NT2/D1 (cell line): ENCODE measurements at places on chromosomes 13 and 19.

DNA sequence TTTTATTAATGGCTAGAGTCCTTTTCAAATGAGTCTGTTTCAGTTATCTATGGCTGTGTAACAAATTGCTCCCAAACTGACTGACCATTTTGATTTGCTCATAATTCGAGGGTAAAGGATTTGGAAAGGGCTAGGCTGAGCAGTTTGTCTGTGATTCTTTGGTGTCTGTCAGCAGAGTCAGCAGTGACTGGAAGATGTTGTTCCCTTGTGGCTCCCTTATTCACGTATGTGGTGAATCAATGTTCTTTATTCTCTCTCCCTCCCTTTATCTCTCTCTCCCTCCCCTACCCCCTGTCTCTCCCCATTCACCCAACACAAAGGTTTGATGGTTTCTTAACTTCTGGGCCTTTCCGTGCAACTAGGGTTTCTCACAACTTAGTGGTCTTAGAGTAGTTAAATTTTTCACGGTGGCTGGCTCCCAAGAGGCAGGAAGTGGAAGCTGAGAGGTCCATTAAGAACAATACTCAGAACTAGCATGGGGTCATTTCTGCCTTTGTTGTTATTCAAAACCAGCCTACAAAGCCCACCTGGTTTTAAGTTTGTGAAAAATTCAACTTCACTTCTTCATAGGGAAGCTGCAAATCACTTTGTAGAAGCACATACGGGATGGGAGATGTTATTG is 772.5 kb upstream of the SLITRK1 start:
- DNase-seq: peak; percentile 66

- no peak for DNase-seq
These were observed 18.1 kb downstream of the TUBGCP3 start for GRCh38 chr13:112569821-112570220.

DNA sequence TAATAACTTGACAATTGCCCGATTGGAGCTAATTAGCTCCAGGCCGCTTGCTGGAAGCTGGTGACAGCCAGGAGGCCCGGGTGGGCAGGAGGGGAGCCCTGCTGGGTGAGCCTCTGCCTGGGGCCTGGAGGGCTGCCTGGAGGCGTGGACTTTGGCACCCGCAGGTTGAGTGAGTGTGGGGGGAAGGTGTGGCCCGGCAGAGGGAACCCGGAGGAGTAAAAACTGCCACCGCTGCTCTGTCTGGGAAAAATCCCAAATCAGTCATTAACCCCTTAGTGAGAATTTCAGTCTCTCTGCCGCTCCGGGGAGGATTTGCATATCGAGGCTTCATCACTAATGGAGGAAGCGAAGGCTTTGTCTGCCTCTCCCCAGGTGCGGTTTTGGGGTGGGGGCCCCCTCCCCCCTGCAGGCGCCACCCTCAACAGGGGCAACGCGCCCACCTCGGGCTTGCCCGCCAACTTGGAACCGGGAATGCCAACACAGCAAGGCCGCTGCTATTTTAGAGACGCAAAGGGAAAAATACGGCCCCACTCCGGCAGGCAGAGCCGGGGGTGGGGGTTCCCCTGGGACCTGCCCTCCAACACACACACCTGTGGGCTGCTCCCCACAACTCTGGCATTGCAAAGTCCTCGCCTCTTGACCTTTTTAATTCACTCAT is 6.2 kb downstream of the EFNA2 start:
- no peak for DNase-seq

DNA sequence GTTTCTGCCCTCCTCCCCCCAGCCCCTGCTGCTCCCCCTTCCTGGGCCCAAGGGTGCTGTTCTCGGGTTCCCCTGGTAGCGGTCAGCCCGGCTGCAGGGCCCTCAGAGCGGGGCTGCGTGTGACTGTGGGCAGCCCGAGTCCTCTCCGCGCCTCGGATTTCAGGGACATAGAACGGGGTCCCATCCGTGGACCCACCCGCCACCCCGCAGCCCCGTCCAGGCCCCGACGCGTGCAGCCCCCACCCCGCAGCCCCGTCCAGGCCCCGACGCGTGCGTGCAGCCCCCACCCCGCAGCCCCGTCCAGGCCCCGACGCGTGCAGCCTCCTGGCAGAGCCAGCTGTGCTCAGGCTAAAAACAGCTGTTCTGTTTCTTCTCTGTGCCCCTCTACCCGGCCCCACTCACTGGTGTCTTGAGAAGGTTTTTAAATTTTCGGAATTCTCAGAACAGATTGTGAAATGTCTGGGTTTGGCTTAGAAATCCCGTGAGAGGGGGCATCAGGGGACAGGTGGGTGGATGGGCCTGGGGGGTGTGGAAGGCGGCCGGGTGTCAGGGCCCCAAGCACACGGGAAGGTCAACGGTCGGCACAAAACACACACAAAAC is 5.5 kb upstream of the PRTN3 start:
- DNase-seq: no peak

DNA sequence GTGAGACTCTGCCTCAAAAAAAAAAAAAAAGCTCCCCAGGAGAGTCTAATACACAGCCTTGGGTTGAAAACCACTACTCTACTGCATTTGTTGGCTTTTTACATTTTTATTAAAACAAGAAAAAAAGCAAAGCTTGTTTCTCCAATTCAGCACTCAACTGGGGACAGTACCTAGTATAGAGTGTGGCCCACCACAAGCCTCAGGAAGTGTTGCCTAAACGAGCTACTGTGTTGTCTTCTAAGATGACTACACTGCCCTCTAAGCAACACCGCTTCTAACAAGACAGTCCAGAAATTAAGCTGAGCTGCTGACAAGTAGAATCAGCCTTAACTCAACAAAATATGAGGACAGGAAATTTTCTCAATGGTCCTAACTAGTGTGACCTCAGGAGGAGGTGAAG is 522.2 kb downstream of the FGF9 start:
- DNase-seq: no peak

GRCh38 chr19:55241143-55241934 is 12.8 kb upstream of the TMEM86B start:
- DNase-seq: no peak
